RPMI7951 (cell line): ENCODE measurements at places on chromosomes 7 and 10.
A peak's percentile ranks its signal among the peaks of the same experiment; 100 is the strongest.

DNA sequence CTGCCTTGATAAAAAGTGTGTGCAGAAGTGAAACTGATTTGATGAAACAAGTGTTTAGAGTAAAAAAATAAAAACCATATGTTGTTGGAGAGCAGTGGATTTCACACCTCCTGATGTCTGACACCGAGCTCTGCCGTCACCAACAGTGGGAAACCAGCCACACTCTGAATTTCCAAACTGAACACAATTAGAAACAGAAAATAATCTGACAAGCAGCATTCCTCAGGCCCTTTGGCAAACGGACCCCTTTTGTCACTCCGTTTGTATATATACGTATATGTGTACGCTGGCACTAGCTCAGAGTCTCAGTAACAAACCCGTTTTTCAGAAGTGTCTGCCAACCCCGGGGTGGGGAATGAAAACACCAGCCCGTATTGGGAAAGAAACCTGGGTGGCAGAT lies 32.4 kb downstream of the TACC2 start:
- DNase-seq = peak; percentile 13

- DNase-seq = no peak
These were observed 5.8 kb downstream of the MACC1 start for GRCh38 chr7:20211376-20211775.

GRCh38 chr10:126097558-126098225 lies 201.3 kb downstream of the FANK1 start:
- DNase-seq = peak; percentile 26

- DNase-seq = no peak
These were observed 252.6 kb downstream of the GRID1 start for GRCh38 chr10:86113983-86114382.

- no peak for DNase-seq
These were observed 194.4 kb downstream of the NSUN6 start for GRCh38 chr10:18456984-18457383.

DNA sequence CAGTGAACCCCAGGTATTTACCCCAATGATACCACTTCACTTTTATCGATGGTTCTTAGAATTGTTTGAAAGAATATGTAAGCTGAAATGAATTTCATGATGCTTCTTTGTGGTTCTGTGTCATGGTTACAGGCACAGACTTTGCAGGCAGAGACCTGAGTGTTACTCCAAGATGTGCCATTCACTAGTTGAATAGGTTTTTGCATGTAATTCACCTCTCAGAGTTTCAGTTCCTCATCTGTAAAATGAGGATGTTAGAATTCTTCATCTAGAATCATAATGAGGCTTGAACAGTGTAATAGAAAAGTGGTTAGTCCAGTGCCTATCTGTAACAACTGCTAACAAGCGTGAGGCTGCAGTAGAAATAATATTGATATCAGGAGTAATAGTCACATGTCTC lies 54.6 kb downstream of the VSTM2A start:
- no peak for DNase-seq

DNA sequence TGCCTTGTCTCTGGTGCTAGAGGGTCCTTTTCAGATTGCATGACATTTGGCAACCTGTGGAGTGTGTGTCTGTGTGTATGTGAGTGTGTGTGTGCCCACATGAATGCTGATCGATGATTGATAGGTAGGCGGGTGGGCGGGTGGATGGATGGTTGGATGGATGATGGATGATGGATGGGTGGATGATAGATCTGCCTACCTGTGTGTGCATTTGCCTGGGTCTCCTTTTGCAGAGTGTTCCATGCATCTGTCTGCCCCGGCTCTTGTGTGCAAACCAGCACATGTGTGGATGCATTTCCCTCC lies 99.8 kb downstream of the RGS10 start:
- DNase-seq = no peak

- DNase-seq = peak; percentile 83
These were observed 43.4 kb downstream of the FOXL3 start for GRCh38 chr7:333393-333764.

DNA sequence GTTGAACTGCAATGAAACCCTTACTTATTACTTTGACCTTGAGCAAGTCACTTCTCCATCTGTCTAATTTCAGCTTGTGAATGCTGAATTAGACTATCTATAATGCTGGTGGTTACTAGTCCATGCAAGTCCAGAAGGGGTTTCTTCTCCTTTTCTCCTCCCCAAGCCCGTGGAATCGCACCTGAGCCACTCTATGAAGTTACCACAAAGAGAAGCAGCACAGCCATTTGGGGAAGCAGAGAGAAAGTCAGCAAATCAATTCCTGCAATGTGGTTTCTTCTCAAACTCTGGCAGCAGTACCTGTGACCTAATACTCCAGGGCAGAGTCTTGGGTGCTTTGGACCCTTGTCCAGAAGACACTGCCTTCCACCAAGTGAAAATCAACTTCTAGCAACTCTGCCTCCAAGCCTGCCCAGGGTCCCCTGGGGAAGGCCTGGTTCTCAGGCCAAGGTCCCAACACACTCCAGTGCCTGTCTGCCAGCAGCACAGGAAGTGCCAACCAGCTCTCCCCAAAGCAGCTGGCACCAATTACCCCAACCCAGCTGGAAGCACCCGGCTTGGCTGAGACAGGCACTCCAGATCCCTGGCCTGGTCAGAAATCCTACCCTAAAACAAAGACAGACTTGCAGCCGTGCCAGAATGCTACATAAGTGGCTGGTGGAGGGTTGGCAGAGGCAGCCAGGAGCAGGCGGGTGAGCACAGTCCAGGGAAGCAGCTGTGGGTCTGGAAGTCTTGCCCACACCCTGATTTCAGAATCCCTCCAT lies 200.3 kb downstream of the LSM5 start:
- no peak for DNase-seq

- no peak for DNase-seq
These were observed 161.0 kb upstream of the POT1 start for GRCh38 chr7:125090596-125090995.

DNA sequence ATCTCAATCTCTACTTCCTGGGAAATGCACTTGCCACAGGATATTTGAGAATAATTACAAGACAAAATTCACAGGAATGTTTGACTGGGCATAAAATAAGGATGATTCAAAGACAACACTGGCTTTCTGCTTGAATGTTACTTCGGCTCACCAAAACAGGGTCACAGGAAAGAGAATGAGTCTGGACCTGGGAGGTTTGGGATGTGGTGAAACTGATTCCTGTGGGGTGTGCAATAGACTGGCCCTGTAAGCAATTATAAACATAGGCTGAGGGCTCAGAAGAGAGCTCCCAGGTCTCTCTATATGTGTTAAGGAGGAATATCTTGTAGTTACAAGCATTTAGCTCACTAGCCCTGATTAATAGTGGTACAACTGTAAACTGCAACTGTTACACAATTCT lies 613.9 kb upstream of the CELF2 start:
- no peak for DNase-seq

DNA sequence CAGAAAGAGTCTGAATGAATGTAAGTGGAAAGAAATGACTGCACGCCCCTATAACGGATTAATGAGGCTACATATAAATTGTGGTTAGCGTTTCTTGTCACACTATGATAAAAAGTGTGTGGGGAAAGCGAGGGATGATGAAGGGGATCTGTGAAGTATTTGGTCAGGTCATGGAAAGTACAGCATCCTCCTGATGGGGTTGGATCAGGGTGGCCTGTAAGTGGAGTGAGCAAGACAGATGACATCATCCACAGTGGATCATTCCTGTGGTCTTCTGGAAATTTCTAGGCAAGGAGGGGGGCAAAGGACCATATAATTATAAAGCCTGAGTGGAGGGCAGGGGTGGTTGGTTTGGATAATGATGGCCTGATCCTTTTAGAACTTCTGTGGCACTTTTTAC lies 606.0 kb downstream of the INHBA start:
- peak; percentile 86 for DNase-seq

DNA sequence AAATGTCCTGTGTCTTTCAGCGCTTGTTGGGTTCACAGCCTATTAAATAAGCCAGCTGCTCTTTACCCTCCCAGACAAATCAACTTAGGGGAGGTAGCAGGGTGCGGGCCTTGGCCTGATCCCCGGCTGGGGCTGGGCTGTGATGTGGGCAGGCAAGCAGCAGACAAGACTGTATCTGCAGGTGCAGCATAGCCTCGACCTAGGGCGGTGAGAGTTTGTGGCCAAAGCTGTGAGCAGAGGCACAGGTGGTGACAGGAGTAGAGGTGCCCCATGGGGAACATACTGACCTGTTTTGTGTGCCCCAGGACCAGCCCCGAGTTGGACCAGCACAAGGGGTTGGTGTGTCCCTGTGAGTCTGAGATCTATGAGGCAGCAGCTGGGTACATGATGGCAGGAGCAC lies 885.4 kb downstream of the ZNF37A start:
- no peak for DNase-seq

DNA sequence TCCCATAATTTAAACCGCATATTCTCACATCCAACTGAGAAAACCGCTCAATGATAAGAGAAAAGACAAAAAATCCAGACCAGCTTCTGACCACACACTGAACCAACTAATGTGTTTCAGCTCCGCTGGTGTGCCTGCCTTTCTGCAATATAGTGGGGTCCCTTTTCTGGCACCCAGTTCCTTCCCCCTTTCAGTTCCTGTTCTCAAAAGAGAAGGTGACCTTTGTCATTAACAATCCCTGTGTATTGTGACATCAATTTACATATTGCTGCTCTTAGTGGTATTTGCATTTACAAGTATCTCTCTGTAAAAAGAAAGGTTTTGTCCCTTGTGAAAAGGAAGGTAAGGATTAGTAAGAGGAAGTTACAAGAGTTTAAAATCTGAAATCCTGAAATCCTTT lies 1.4 kb downstream of the PPP1R17 start:
- DNase-seq = no peak

- no peak for DNase-seq
These were observed 15.6 kb downstream of the ZRANB1 start for GRCh38 chr10:124957404-124957947.

- DNase-seq = no peak
These were observed 56.1 kb upstream of the TRUB1 start for GRCh38 chr10:114881901-114882300.

DNA sequence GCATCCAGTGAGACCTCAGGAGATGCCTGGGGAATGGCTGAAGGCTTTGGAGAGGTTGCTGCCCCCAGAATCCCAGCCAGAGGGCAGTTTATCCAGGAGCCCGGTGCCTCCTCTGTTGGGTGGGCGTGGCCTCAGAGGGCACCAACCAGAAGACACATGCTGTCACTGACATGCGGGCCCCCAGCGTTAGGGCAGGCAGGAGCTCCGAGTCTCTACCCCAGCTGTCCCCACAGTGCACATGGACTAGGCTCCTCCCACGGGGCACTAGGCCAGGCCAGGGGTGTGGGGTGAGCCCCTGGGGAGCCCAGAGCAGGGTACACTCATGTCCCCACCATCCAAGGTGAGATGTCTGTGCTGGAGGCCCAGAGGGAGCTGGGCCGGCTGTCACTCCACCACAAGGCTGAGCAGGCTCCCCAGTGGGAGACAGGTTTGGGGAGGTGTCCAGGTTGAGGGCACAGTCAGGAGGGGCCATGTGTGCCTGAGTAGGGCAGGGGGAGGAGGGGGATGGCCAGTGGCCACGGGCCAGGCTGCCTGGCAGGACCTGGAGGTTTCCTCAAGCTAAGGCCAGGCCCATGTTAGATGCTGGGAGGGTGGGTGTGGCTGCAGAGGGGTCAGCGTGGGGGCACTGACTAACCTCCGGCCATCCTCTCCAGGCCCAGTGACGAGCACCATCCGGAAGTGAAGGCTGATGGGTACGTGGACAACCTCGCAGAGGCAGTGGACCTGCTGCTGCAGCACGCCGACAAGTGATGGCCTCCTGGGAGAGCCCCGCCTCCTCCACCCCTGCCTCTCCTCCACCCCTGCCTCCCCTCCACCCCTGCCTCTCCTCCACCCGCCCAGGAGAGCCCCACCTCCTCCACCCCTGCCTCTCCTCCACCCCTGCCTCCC lies 131.3 kb downstream of the FAM53B start:
- DNase-seq = peak; percentile 33
